ENCODE measurements at places on chromosomes 3 and 15.

DNA sequence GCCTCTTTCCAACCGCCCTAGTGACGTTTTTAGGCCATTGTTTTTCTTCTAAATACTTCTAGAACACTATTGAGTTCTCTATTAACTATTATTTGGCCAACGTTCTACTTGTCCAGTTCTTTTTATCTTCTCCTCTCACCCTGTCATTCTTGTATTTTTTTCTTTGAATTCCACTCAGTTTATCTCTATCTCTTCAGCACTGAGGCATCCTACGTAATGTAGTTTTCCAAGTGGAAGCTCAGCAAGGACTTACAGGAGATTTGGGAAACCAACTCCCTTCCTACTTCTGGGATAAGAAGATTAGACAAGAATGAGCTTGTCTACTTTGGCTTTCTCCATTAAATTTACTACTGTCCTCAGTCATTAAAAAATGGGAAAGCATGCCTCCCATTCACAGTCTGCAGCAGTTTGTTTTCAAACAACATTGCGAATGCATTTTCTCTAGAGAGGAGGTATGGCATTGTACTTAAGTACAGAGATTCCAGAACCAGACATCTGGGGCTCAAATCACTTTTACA is 21.3 kb upstream of the NR2F2 start:
- no peak for DNase-seq

GRCh38 chr3:188052169-188053035 is 101.6 kb upstream of the LPP start:
- no peak for DNase-seq

- DNase-seq, result peak; percentile 70
Measured at GRCh38 chr15:85044251-85044853, 62.7 kb downstream of the PDE8A start.

GRCh38 chr15:98433346-98433745 is 215.0 kb upstream of the IGF1R start:
- peak; percentile 31 for DNase-seq

DNA sequence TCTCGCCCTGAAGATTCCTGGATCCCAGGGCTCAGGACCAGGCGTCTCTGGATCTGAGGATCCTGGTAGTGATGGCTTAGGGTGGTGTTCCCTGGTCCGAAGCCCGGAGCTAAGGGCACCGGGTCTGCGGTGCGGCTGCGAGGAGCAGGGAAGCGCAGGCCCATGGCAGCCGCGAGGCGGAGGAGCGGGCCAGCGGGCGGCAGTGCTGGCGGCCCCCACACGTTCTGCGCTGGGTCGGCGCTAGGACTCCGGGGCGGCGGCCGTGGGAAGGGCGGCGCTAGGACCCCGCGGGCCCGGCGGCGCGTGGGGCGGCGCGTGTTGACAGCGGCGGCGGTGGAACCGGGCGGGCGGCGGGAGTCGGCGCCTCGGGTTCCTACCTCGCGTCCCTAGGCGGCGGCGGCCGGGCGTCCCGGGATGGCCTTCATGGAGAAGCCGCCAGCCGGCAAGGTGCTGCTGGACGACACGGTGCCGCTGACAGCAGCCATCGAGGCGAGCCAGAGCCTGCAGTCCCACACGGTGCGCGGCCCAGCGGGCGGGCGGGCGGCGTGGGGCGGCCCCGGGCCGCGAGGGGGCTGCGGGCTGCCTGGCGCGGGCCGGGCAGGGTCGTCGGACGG is at the start of gene PXK:
TSS of gene PXK (plus strand) at position 318 of the 614 bp plus-strand sequence. CDS start at position 415, 97 bp downstream.
- peak; percentile 69 for DNase-seq

GRCh38 chr3:27883266-27883665 is 161.1 kb upstream of the EOMES start:
- DNase-seq, result no peak
